ENCODE measurements at places on chromosomes 2 and 18. TPM values are rescaled to one million over a fixed set of nuclear protein-coding genes. Genes with fewer than 3 reads are reported as not detected.
A peak's percentile ranks its signal among the peaks of the same experiment; 100 is the strongest.

Gene SCN2A
- not detected for total RNA-seq

Gene IL36A
- not detected for total RNA-seq

GRCh38 chr2:181677912-181678586 is 2.3 kb downstream of the NEUROD1 start:
- H3K36me3 ChIP-seq, result no peaks in the 10 kb centered on the region
- peak; percentile 48 for DNase-seq
- H3K4me1 ChIP-seq, result peaks cover 14% of the 10 kb centered on the region

Gene SLC14A1
- 2.3 TPM for total RNA-seq

- H3K4me1 ChIP-seq, result no peaks in the 10 kb centered on the region
- H3K36me3 ChIP-seq, result no peaks in the 10 kb centered on the region
- no peaks in the 10 kb centered on the region for H3K27me3 ChIP-seq
- no peak overlapping the region for H3K27ac ChIP-seq
- no peak for DNase-seq
These were observed 562.8 kb downstream of the TMEM182 start for GRCh38 chr2:103324671-103325070.

- H3K36me3 ChIP-seq, result no peaks in the 10 kb centered on the region
- H3K4me1 ChIP-seq, result no peaks in the 10 kb centered on the region
- no peak overlapping the region for H3K4me3 ChIP-seq
- no peak overlapping the region for H3K27ac ChIP-seq
- no peak for DNase-seq
These were observed 1033.0 kb upstream of the PIK3C3 start for GRCh38 chr18:40921845-40922629.

GRCh38 chr2:879540-879939 is 71.1 kb upstream of the SNTG2 start:
- H3K27ac ChIP-seq, result no peak overlapping the region
- H3K36me3 ChIP-seq, result no peaks in the 10 kb centered on the region
- DNase-seq, result no peak
- no peaks in the 10 kb centered on the region for H3K4me1 ChIP-seq
- no peaks in the 10 kb centered on the region for H3K27me3 ChIP-seq

Gene CYP1B1
- 19.4 TPM for total RNA-seq

- no peak overlapping the region for H3K4me3 ChIP-seq
- no peaks in the 10 kb centered on the region for H3K4me1 ChIP-seq
- H3K27ac ChIP-seq, result no peak overlapping the region
- DNase-seq, result no peak
These were observed 66.6 kb downstream of the CTIF start for GRCh38 chr18:48605408-48605845.

DNA sequence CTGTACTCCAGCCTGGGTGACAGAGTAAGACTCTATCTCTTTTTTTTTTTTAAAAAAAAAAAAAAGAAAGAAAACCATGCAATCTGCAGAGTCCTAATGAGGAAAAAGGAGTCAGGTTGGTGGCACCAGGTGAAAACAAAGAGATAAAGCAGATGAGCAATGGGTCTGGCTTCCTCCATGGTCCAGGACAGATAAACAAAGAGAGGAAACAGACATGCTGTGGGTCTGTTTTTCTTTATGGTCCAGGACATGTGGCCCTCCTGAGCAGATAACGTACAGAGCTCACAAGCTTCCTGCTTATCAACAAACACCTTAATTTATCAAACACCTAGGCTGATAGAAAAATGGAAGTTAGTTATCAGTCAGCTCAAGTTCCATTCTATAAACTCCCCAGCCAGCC is 24.4 kb upstream of the TUBB6 start:
- no peak overlapping the region for H3K4me3 ChIP-seq
- H3K27me3 ChIP-seq, result no peaks in the 10 kb centered on the region
- no peaks in the 10 kb centered on the region for H3K4me1 ChIP-seq
- no peak overlapping the region for H3K27ac ChIP-seq
- no peak for DNase-seq

DNA sequence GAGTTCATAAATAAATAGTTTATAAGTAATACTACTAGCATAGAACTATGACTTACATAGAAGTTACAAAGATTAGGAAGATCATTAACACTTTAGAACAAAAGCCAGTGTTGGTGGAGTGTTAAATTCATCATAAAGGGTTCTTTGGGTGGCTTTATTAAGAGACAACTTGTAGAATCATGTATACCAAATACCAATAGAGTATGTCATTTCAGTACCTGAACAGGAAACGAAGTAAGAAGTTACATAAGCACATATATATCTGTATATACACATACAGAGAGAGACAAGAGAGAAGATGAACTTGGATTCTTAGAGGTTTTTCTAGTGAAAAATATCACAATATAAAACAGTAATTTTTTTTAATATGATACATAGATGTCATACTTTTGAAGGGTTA is 82.5 kb upstream of the OTX1 start:
- no peaks in the 10 kb centered on the region for H3K4me1 ChIP-seq
- no peak for DNase-seq
- no peaks in the 10 kb centered on the region for H3K27me3 ChIP-seq
- H3K36me3 ChIP-seq, result no peaks in the 10 kb centered on the region

GRCh38 chr2:27823135-27823534 is 51.6 kb downstream of the MRPL33 start:
- H3K4me3 ChIP-seq, result no peak overlapping the region
- H3K36me3 ChIP-seq, result no peaks in the 10 kb centered on the region
- no peak overlapping the region for H3K27ac ChIP-seq
- no peaks in the 10 kb centered on the region for H3K4me1 ChIP-seq
- H3K27me3 ChIP-seq, result no peaks in the 10 kb centered on the region
- DNase-seq, result no peak

Gene FAM237A
- total RNA-seq, result not detected

Gene CHRND
- not detected for total RNA-seq

DNA sequence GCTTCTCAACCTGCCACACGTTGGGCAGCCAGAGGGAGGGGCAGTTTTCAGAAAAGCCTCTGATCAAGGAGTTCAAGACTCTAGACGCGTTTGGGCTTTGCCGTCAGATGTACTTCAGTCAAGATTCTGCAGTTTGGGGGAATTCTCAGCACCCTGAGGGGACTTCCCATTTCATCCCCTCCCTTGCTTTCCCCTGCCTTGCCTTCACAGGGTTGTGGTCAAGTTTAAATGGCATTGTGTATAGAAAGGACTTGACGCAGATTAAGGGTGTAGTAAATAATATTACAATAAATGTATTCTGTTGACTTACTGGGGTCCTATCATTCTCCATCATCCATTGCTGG is 198.3 kb upstream of the NABP1 start:
- DNase-seq, result no peak
- H3K27me3 ChIP-seq, result no peaks in the 10 kb centered on the region
- H3K36me3 ChIP-seq, result no peaks in the 10 kb centered on the region
- no peak overlapping the region for H3K27ac ChIP-seq
- no peak overlapping the region for H3K4me3 ChIP-seq

Gene CRYBA2
- total RNA-seq, result not detected

Gene TUBB8B
- total RNA-seq, result not detected

DNA sequence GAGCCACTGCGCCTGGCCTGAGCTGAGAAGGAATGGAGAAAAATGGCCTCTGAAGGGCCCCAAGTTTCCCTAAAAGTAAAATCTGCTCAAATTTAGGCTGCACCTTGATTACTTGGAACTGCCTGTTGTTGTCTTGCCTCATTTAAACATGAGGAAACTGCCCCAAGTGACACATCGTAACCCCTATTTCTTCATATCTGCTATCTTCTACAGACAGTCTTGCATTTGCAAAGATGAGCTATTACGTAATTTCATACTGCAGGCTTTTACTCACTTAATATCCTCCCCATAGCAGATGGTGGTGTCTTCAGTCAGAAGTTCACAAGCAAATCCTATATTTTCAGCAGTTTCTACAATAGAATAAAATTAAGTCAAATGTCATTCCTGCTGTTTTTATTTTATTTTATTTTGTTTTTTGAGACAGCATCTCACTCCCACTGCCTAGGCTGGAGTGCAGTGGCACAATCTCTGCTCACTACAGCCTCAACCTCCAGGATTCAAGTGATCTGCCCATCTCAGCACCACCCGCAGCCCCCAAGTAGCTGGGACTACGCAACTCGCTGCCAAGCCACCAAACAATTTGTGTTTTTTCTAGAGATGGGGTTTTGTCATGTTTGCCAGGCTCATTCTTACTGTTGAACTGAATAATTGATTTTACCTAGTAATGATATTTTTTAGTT is 45.3 kb upstream of the NARS1 start:
- no peak overlapping the region for H3K27ac ChIP-seq
- peaks cover 15% of the 10 kb centered on the region for H3K4me1 ChIP-seq
- no peaks in the 10 kb centered on the region for H3K27me3 ChIP-seq
- H3K36me3 ChIP-seq, result no peaks in the 10 kb centered on the region

DNA sequence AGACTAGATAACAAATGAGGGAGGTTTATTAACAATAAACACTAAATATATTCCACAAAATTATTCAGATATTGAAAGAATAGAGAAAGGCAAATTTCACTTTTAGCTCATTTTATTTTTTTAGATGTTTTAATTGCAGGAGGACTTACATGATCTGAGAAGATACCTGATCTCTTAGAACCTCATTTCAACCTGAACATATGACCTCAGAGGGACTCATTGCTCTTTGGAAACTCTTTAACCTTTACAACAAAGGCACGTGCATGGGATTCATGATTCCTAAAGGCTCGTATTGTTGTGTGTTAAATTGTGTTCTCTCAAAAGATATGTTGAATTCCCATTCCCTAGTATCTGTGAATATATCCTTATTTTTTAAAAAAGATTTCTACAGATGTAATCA is 35.7 kb upstream of the ITGA4 start:
- H3K4me3 ChIP-seq, result no peak overlapping the region
- no peaks in the 10 kb centered on the region for H3K36me3 ChIP-seq
- no peaks in the 10 kb centered on the region for H3K27me3 ChIP-seq
- H3K27ac ChIP-seq, result no peak overlapping the region

GRCh38 chr18:30358555-30358954 is 684.0 kb downstream of the DSC3 start:
- H3K27me3 ChIP-seq, result no peaks in the 10 kb centered on the region
- no peaks in the 10 kb centered on the region for H3K4me1 ChIP-seq

DNA sequence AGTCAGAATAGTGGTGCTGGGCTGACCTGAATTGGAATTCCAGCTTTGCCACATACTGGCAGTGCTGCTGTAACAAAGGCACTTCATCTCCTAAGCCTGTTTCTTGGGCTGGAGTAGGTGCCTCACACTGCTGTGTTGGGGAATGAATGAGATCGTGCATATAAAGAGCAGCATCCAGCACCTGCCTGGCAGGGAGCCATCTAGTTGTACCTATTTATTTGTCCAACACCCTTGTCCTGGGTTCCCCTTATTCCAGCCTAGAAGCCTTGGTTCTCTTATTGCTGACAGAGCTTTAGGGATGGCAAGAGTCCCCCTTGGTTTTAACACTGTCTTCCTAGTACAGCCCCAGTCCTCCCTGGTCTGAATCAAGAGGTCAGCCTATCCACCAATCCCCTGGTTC is 275.3 kb upstream of the RAB12 start:
- DNase-seq, result no peak
- no peak overlapping the region for H3K4me3 ChIP-seq

Gene LPIN1
- total RNA-seq, result 37.1 TPM

- no peaks in the 10 kb centered on the region for H3K36me3 ChIP-seq
- no peak overlapping the region for H3K4me3 ChIP-seq
- no peak overlapping the region for H3K27ac ChIP-seq
- no peaks in the 10 kb centered on the region for H3K4me1 ChIP-seq
- DNase-seq, result no peak
- H3K27me3 ChIP-seq, result no peaks in the 10 kb centered on the region
These were observed 323.0 kb downstream of the FBXO15 start for GRCh38 chr18:73824671-73825070.

DNA sequence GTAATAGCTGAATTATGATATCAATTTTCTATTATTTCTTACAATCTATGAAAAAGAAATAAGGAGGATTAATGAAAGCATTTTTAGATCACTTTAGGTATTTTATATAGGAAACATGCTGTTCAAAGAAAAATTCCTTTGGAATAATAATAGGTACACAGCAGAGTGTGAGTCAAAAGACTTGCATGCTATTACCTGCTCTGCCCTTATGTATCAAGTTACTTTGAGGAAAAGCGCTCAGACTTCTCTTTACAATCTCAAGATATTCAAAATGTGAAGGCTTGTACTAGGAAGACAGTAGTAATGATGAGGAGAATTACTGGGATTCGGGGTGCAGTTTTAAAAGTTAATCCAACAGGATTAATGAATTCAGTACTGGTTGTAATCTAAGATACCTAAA is 29.1 kb upstream of the RNU4ATAC start:
- H3K4me1 ChIP-seq, result no peaks in the 10 kb centered on the region
- H3K36me3 ChIP-seq, result peaks cover 15% of the 10 kb centered on the region
- DNase-seq, result no peak
- H3K27me3 ChIP-seq, result no peaks in the 10 kb centered on the region

- H3K36me3 ChIP-seq, result no peaks in the 10 kb centered on the region
- H3K4me3 ChIP-seq, result no peak overlapping the region
- no peaks in the 10 kb centered on the region for H3K27me3 ChIP-seq
These were observed 80.5 kb upstream of the KIF5C start for GRCh38 chr2:148794558-148794957.

Gene ZRANB3
- 10.3 TPM for total RNA-seq

Gene MEP1B
- not detected for total RNA-seq

- H3K4me1 ChIP-seq, result peaks cover 28% of the 10 kb centered on the region
- DNase-seq, result no peak
- no peak overlapping the region for H3K27ac ChIP-seq
These were observed 169.4 kb upstream of the ALKAL2 start for GRCh38 chr2:457262-457661.

GRCh38 chr2:222797261-222797660 is 63.6 kb upstream of the ACSL3 start:
- no peak overlapping the region for H3K27ac ChIP-seq
- DNase-seq, result no peak

- H3K4me1 ChIP-seq, result no peaks in the 10 kb centered on the region
- no peaks in the 10 kb centered on the region for H3K36me3 ChIP-seq
- DNase-seq, result no peak
- peaks cover 50% of the 10 kb centered on the region for H3K27me3 ChIP-seq
- H3K27ac ChIP-seq, result no peak overlapping the region
These were observed 2.0 kb upstream of the EN1 start for GRCh38 chr2:118849226-118850167.

- H3K4me3 ChIP-seq, result no peak overlapping the region
- no peak for DNase-seq
- H3K4me1 ChIP-seq, result no peaks in the 10 kb centered on the region
- no peaks in the 10 kb centered on the region for H3K27me3 ChIP-seq
- H3K36me3 ChIP-seq, result no peaks in the 10 kb centered on the region
- no peak overlapping the region for H3K27ac ChIP-seq
These were observed 44.4 kb upstream of the NRP2 start for GRCh38 chr2:205637779-205638503.

DNA sequence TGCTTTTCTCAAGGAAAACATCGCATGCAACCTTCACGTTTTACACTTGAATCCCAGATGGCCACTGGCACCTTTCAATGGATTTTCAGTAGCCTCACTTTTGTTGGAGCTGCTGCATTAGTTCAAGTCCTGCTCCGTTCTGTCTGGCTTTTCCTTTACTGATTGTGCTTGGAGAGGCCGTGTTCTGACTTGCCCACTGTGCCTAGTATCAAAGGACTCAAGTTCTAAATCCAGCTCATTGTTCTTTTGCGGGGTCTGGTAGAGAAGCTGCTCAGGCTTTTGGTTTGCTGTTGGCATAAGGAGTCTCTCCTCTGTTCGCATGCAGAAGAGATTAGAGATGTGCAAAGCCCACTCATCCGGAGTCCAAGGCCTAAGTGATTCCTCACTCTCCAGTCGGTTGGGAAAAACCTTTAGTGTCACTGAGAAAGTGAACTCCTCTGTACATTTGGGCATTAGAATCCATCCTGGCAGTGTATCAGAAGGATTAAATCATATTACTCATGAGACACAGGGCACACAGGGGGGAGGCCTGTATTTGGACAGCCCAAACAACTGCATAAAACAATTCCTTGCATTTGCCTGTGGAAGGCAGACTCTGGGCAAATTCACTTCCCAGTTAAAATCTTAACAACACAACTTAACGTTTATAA is 69.7 kb downstream of the NCK2 start:
- peaks cover 84% of the 10 kb centered on the region for H3K4me1 ChIP-seq
- H3K36me3 ChIP-seq, result no peaks in the 10 kb centered on the region
- no peak overlapping the region for H3K4me3 ChIP-seq

Data from CD8-positive, alpha-beta memory T cell (primary cell).